ENCODE measurements at places on chromosomes 12 and 14.

DNA sequence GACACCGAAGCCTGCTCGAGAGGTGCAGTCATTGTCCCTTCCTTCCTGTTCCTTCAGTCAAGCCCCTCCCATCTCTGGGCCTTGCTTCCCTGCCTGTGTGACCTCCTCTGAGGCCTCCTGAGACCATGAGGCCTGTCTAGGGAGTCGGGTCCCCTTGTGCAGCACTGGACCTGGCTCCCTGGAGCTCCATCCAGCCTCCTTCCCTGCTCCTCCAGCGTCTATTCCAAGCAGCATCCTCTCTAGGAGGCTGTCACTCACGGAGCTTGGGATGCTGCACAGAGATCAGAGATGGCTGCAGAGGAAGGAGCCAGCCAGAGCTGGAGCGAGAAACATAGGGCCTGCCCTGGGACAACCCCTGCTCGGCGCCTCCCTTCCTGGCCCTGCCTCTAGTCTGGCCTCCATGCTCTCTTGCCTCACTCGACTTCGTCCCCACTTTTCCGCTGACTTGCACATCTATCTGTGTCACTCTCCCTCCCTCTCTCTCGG is 142.7 kb downstream of the BCL11B start:
- DNase-seq = no peak

DNA sequence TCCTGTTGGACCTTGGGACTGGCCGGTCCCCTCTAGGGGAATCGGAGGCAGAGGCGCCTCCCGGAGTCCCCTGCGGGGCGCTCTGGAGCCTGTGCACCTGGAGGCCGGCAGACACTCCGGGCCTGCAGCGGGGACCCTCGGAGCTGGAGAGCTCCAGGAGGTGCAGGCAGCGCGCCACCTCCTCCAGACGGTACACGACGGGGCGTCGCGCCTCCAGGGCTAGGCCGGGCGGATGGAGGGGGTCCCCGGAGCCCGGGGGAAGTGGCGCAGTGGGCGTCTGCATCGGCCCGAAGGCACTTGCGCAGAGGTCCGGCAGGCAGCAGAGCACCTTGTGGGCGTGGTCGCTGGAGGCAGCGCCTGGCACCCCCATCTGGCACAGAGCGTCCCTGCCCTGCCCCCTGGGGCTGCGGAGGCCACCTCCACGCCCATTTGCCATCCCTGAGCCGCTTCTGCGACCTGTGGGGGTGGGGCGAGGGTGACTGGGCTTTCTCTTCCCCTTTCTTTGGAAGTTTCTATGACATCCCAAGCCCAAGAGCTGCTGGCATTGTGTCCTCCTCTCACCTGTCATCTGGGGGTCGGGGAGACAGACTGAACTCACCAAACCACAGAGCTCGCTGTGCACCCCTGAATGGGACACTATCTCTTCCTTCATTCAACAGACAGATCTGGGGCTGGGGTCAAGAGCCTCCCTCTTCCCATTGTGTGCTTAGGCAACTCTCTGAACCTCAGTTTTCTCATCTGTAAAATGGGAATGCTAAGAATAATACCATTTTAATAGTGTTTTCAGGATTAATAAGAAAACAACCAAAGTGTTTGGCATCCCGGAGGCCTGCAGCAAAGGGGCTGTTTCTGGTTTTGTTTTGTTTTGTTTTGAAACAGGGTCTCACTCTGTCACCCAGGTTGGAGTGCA is 37.5 kb upstream of the CORO1C start:
- peak; percentile 28 for DNase-seq

- no peak for DNase-seq
These were observed 357 bp downstream of the HOMEZ start for GRCh38 chr14:23285530-23286019.

GRCh38 chr12:115956659-115957058 is 320.8 kb downstream of the MED13L start:
- no peak for DNase-seq

- no peak for DNase-seq
These were observed 1.5 kb downstream of the PRKCH start for GRCh38 chr14:61322799-61323290.

- no peak for DNase-seq
These were observed 1047.5 kb upstream of the FLRT2 start for GRCh38 chr14:84482256-84483071.

DNA sequence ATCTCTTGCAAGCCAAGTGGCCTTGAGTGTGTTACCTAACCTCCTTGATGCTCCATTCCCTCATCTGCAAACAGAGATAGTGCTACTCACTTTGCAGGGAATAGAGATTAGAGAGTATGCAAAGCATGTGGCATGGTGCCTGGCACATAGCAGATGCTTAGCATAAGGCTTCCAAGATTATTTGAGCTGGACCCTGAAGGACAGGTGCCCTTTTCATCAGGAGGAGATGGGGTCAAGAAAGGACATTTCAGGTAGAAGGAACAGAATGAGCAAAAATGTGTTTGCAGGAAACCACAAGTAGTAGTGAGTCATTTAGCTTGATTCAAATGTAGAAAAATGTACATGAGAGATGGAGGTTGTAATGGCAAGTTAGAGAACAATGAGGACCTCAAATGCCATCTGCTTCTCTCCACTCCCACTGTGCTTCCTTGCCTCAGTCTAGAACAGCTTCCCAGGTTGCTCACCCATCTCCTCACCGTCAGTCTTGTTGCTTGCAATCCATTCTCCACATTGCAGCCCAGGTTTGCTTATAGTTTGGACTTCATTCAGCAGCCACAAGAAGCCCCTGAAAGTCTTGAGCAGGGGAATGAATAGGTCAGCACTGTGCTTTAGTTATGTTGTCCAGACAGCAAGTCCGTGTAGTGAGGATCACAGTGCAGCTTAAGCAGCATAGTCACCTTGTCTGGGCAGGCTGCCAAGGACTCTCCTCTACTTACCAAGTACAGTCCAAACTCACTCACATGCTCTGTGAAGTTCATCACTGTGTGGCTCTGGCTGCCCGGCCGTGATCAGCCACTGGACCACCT is 536.3 kb upstream of the CCDC196 start:
- DNase-seq = no peak

DNA sequence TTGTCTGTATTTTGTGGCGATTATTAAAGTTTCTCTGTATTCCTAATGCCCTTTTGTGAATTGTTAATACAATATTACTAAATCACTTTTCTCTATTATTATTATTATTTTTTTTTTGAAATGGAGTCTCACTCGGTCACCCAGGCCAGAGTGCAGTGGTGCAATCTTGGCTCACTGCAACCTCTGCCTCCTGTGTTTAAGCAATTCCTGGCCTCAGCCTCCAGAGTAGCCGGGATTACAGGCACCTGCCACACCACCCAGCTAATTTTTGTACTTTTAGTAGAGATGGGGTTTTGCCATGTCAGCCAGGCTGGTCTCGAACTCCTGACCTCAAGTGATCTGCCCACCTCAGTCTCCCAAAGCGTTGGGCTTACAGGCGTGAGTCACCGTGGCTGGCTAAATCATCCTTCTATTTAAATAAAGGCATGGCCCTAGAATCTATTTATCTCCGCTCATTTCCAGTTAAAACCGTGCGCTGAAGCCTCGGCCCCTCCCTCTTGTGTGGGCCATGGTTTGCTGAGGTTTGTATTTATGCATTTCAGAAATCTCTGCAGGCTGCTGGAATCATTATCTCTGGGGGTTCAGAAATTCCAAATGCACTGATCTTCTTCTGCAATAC is 1136.4 kb upstream of the TMEM132C start:
- DNase-seq = no peak

GRCh38 chr12:27343255-27344000 is 10.8 kb downstream of the BMAL2 start:
- DNase-seq = no peak

- DNase-seq = no peak
These were observed 2.4 kb upstream of the JDP2 start for GRCh38 chr14:75425446-75425845.

GRCh38 chr14:103943673-103944072 is 1.3 kb upstream of the RD3L start:
- no peak for DNase-seq

DNA sequence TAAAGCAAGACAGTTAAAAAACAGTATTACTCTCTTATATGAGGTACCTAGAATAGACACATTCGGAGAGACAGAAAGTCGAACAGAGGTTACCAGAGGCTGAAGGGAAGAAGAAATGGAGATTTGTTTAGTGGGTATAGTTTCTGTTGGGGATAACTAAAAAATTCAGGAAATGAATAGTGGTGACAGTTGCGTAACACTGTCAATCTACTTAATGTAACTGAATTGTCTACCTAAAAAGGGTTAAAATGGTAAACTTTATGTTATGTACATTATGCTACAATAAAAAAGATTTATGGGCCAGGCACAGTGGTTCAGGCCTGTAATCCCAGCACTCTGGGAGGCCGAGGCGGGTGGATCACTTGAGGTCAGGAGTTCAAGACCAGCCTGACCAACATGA is 30.6 kb upstream of the SLC6A13 start:
- no peak for DNase-seq

GRCh38 chr12:53775478-53776145 is 23.8 kb upstream of the CISTR start:
- no peak for DNase-seq

DNA sequence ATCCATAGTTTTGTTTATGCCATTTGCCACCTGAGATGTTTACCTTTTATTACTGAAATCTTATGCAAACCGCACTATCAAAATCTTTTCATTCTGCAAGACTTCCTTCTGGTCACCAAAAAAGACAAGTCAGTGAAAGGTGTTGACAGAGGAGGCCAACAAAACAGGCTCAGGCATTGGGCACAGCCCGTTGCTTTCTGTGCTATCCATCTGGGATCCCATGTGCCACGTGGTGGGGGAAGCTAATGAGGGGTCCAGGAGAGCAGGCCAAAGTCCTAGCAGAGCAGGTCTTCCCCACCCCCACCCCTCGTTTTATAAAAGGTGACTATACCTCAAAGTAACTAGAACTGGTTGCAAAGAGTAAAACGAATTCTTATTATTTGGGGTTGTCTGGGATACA is 1.2 kb downstream of the ALDH1L2 start:
- no peak for DNase-seq

GRCh38 chr14:69481815-69482568 is 2.5 kb upstream of the PLEKHD1 start:
- no peak for DNase-seq

GRCh38 chr14:75295061-75295461 is 16.4 kb downstream of the FOS start:
- peak; percentile 25 for DNase-seq

DNA sequence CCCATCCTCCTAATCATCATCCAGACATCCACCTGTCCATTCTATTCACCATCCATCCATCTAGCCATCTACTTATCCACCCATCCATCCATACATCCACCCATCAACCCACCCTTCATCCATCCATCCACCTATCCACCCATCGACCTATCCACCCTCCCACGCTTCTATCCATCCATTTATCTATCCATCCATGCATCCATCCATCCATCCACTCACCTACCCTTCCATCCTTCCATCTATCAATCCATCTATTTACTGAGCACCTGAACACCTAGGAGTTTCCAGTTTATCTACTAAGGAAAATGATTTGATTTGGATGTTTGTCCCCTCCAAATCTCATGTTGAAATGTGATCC is 7.5 kb downstream of the RIN3 start:
- DNase-seq = no peak

DNA sequence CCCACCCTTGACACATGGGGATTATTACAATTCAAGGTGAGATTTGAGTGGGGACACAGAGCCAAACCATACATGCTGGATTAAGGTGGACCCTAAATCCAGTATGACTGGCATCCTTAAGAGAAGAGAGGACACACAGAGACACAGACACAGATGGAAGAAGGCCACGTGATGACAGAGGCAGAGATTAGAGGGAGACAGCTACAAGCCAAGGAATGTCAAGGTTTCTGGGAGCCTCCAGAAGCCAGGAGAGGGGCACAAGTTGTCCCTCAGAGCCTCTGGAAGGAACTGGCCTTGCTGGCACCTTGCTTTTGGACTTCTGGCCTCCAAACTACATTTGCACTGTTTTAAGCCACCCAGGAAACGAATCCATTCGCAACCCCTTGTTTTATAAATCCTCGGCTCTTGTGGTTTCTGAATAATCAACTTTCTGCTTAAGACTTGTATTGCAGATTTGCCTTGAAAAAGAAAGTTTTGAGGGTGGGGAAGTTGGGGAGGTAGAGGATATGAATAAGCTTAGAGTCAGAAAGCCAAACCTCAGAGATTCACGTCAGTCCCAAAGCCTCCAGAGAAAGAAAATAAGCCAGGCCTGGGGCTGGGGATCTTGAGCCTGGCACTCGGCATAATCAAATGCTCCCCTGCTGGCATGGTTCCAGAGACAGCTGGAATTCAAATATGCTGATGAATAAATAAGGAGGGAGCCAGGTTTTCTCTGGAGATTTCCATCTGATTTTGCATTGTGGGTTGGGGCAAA is 224.2 kb upstream of the PWP1 start:
- DNase-seq = no peak

- peak; percentile 23 for DNase-seq
These were observed 1089.1 kb downstream of the SLC6A15 start for GRCh38 chr12:83823386-83824045.

DNA sequence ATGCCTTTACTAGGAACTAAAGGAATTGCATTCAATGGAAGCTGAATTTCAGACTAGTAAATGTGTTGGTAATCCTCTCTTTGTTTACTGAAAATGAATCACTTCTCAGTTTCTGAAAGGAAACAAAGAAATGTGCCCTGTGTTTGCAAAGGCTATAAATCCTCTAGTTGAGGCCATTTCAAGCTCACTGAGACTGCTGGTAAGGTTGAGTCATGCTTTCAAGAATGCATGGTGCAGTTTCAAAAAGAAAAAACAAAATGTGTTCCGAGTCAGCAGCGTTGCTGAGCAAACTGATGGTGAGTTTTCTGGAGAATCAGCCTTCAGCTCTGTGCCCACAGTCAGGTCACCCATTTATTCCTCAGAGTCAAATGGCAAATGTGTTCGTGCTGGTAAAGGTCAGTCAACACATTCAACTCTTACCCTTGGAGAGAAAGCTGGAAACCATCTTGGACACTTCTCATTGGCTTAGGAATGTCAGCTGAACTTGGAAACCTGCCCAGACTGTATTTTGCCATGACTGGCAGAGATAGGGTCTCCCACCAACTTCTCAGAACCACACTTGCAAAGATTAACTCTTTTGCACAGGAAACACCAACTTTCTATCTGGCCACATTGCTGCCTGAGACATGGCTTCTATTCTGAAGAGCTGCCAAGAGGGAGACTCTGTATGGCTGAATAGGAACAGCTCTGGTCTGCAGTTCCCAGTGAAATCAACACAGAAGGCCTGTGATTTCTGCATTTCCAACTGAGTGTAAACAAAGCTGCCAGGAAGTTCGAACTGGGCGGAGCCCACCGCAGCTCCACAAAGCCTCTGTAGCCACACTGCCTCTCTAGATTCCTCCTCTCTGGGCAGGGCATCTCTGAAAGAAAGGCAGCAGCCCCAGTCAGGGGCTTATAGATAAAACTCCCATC is 484.4 kb downstream of the ATP23 start:
- DNase-seq = no peak

Data from progenitor cell of endocrine pancreas (in vitro differentiated cells).